ENCODE measurements at places on chromosomes 11 and 22.

DNA sequence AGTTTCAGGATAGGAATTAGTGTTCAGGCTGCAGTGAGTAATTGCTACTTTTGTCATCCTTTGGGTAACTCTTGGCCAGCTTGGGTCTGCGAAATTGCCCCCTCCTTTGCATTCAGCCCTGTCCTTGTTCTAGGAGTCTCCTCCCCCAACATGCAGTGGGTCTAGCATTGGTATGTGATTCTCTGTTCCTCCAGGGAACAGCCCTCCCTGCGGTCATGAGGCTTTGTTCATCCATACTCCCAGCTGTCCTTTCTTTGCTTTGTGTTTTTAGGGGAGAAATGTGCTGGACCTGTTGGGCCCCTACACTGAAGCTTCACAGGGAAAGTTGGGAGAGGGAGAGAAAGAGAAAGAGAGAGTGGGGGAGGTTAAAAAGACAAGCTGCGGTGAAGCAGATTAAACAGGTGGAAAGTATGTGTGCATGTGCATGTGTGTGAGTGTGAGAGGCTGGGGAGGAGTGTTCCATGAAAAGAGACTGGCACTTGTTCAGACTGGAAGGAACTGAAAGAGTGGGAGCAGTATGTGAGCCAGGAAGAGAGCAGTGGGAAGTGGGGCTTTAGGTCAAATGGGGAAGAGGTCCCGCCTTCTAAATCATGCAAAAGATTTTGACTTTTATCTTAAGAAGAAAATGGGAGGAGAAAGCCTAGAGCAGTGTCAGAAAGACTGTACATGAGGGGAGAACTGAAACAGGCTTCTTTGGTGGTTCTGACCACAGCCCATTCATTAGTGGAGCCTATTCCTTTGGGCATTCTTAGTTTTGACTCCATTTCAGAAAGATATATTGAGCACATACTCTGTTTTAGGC lies 17.9 kb upstream of the SESN3 start:
- no peak for DNase-seq

DNA sequence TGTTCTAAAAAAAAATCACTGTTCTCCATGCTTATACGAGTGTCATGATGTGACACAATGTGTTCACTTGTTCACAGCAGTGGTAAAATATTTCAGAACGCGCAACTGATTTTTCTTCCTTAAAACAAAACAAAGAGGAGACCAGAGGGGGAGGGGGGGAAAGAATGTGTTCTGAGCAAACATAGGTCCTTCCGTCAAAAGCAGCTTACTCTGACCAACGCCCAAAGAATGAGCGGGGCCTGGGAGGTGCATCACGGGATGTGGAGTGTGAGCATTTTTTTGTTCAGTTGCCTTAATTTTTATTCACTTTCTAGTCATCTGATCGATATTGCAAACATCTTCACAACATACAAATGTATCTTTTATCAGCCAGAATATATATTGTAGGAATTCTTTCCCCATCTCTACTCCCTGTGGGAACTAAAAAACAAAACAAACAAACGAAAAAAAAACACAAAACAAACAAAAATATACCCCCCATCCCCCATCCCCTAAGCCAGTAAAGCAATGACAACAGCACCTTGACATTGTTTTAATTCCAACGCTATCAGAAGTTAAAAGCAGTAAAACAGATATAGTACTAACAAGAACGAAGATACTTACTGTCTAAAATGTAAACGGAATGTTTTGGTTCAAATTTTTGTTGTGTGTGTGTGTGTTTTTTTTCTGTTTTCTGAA lies 43.3 kb downstream of the BDNF start:
- no peak for DNase-seq

DNA sequence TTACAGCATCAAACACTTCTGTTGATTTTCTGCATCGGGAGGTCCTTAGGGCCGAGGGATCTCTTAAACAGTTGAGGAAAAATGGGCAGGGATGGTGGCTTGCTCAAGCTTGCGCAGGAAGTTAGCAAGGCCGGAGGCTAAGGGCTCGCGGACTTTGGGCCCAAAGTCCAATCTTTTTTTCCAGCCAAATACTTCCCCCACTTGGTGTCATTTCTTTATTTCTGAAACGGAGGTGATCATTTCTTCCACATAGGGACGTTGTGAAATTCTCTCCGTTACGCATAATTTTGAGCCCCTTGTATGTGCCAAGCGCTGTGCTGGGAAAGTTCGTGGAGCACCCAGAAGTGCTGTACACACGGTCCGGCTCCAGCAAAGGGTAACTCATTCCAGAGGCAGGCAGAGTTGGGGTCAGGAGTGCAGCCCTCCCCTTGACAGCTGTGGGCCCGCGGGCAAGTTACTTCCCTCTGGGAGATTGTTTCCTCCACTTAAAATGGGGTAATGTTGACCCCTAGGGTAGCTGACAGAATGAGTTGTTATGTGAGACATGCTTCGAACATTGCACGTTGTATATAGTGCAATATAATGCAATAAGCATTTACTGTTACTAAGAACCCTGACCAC lies 809 bp downstream of the MIEF1 start:
- no peak for DNase-seq

DNA sequence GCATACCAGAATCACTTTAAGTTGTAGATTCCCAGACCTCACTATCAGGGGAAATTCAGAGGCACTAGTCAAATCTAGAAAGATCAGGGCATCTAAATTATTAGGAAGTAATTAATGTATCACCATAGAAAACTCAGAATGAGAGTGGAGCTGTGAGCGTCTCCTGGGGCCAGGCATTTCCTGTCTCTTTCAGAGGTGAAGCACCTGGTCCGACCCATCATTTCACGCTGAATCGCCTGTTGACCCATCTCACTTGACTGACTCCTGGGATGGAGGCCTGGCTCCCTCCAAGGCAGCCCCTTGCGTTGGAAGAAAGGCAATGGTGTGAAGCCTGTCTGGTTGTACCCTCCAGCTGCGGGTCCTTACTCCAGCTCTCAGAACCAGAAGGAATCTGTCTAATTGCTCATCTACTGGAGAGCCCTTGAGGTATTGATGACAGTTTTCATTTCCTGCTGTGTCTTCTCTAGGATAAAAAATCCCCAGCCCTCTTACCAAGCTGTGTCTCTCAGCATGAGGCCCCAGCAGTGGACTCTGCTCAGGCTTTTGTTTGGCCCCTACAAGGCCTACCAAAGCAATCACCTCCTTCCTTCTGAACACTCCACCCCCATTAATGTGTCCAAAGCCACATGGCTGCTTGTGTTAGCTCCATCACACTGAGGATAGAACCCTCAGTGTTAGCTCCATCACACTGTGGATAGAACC lies 93.2 kb upstream of the SYT13 start:
- DNase-seq = no peak

GRCh38 chr11:116595305-116595880 lies 177.4 kb downstream of the BUD13 start:
- DNase-seq = no peak

GRCh38 chr22:20465759-20466077 lies 28.1 kb upstream of the SCARF2 start:
- DNase-seq = no peak

DNA sequence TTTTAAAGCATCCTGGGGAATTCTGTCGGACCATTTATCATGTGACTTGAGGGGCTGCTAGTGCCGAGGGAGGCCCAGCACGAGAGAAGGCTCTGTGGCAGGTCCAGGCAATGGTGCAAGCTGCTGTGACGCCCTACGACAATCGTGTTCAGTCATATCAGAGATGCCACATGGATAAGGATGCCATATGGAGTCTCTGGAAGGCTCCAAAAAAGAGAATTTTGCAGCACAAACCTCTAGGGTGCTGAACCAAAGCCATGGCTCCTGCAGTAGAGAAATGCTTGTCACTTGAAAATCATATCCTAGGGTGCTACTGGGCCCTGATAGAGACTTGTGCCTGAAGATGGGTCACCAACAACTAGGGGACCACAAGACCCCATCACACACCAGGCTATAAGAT lies 6.7 kb upstream of the CD6 start:
- DNase-seq = no peak

DNA sequence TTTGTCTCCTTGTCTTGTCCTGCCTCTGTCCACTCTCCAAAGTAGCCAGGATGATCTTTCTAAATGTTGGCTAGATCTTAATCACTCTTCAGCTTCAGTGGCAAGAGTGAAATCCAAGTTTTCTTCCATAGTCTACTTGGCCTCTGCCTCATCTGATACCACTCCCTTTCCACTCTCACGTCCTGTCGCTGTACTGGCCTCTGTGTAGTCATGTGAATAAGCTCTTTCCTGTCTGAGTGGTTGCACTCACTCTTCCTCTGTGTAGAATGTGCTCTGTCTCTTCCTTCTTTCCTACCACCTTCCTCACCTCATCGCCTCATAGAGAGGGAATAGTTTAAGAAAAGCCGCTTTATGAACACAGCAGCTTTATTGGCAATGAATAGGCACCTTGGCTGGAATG lies 86.5 kb downstream of the WNT11 start:
- no peak for DNase-seq

DNA sequence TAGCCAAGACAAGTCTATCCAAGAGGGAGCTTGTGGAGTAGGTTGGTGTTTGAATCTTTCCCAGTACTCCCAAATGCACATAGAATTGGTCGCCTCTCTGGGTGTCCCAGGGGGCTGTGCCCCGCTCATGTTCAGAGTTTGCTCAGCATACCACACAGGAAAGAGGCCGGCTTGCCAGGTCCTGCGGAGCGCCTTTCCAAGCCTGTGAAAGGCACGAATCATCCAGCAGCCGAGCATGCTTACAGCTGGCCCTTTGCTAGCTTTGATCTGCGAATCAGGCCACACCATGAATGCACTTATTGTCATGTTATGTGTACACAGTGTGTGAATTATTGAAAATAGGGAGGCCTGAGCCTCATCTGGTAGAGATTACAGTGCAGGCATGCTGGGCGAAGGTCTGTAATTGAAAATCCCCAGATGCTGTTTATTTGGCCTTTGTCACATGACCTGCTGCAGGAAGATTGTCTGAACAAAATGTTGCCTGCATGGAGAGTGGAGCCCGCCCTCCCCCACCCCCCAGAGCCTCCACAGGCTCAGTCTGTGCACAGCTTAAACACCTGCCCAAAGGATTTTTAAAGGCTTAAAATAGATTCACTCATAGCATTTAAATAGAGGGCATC lies 163.3 kb upstream of the RASSF10 start:
- DNase-seq = no peak

DNA sequence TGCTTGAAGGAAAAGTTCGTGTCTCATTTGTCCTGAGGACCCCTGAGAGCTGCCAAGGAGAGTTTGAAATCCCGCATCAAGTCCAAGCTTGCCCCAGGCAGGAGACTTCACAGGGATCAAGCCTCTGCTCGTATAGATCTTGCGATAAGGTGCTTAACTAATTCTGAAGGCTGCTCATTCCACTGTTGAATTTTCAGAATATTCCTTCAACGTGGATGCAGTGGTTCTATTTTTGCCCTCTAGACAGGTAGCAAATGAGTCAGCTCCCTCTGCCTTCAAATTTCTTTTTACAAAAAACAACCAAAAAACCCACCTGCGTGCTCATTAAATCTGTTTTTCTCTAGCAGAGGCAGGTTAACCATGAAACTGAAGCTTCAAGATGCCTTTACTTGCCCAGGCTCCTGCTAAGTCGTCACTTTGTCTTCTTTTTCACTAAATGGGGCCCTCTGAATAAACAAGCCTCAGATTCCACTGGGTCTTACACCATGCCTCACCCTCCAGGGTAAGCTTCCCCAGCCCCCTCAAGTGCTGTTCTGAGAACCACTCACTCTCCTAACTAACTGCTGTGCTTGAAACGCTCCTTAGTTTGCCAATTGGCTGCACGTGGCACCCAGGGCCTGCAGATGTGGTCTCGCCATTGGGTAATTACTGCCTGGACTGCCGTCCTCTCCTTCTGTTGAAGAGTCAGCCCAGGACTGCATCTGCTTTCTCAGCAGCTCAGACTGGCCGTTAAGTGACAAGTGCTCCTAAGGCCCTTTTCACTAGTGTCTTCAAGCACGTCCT lies 105.0 kb downstream of the TRPC6 start:
- no peak for DNase-seq

DNA sequence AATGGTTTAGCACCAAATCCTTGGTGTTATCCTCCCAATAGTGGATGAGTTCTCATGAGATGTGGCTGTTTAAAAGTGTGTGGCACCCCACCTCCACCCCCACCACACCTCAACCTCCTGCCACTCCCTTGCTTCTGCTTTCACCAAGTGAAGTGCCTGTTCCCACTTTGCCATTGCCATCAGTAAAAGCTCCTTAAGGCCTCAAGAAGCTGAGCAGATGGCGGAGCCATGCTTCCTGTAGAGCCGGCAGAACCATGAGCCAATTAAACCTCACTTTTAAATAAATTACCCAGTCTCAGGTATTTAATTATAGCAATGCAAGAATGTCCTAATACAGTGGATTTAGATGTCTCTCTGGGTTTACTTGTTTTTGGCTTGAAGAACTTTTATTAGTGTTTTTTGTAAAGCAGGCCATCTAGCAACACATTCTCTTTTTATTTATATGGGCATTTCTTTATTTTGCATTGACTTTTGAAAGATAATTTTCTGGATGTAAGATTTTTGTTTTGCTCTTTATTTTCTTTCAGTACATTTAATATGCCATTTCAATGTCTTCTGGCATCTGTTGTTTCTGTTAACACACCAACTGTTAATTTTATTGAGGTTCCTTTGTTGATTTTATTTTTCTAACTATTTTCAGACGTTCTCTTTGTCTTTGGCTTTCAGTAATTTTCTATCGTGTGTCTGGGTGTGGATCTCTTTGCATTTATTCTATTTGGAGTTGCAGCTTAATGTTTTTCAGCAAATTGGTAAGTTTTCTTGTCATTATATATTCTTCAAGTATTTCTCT lies 724.5 kb upstream of the CNTN5 start:
- DNase-seq = peak; percentile 75

DNA sequence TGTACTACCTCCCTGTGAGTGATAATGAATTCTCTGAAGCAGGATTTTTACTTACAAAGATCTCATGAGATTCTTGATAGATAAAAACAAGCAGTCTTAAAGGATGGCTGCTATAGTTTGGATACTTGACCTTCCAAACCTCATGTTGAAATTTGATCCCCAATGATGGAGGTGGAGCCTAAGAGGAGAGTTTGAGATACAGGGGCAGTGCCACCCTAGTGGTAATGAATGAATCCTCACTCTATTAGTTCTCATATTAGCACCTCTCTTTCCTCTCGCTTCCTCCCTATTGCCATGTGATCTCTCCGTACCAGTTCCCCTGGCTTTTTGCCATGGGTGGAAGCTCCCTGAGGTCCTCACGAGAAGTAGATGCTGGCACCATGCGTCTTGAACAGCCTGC lies 37.9 kb upstream of the OR8B8 start:
- DNase-seq = no peak

DNA sequence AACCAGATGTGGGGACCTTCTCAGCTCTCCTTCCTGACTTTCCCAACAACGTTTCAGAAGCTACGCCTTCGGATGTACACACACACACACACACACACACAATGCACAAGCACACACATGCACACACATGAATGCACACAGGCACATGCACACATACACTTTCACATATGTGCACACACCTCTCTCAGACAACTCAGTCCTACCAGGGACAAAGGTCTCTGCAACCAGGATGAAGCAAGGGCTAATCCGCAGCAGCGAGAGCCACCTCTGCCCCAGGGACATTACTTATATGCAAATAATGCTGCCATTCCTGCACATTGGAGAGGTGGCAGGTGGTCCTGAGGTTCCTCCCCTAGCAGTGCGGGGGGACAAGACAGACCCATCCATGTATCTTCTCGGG lies 27.4 kb upstream of the LINC01488 start:
- DNase-seq = no peak

GRCh38 chr22:20786536-20786979 lies 12.6 kb downstream of the SERPIND1 start:
- DNase-seq = no peak

GRCh38 chr11:63537293-63538101 lies 889 bp downstream of the PLAAT4 start:
- peak; percentile 57 for DNase-seq

- no peak for DNase-seq
Observed at GRCh38 chr22:49108636-49109315, 718.9 kb downstream of the BRD1 start.

GRCh38 chr11:116990061-116990473 lies 108.2 kb downstream of the SIK3 start:
- DNase-seq = peak; percentile 76
